ENCODE measurements at places on chromosomes 1 and 21.

DNA sequence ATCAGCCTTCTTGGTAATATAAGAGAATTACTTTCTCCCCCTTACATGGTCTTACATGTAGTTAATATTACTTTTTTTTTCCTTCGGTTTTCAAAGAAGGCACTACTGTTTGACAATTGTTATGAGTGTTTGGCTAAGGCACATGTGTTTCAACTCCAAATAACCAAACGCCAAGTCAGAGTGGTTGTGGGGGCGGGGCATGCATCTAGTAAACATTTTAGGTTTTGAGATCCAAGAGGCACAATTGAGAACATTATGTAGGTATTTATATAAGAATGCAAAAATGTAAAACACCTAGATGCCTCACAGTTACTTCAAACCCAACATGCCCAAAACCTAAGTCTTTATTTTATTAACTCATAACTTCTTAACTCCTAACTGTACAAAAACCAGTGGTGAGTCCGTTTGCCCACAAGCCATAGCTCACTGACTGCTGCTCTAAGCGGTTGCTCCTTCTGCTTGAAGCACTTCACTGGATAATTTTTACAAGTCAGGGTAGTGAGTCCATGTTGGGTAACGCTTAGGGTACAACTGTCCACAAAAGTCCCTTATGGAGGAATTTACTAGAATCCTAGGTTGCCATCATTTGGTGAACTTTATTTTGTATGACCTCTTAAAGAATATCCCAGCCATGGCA, 189.9 kb downstream of the HUNK start:
- no peak for DNase-seq

GRCh38 chr21:32764186-32764585, 7.4 kb downstream of the PAXBP1 start:
- DNase-seq = no peak

- no peak for DNase-seq
Observed at GRCh38 chr21:34670962-34671348, 2.2 kb downstream of the CLIC6 start.

DNA sequence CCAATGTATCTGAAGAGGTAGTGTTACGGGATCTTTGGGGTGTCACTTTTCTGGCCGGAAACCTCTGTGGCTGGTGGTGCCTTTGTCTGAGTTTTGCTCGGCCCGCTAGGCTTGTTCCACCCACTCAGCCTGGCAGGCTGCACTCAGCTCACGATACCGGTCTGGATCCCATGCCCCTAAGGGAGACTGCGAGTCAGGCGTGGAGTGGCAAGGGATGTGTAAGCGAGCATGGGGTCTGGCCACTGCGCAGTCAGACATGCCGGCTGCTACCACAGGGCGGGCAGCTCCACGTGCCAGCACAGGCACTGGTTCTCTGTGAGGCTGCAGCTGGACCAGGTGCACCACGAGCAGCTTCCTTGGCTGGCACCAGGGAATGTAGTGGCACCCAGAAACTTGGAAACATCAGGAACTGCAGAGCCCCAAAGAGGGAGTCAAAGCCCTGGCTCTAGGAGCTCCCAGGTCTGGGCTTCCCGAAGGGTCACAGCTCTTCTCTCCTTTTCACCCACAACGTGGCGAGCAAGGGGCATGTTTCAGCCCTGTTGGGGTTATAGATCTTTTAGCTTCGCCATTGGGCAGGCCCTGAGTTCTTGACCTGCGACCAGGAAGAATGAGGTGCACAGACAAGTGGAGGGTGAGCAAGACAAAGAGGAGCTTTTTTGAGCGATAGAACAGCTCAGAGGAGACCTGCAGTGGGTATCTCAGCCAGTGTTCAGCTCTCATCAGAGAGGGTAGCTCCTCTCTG, 23.8 kb upstream of the LRRC8C start:
- DNase-seq = no peak

- no peak for DNase-seq
Observed at GRCh38 chr1:66351478-66351877, 182.5 kb upstream of the SGIP1 start.

DNA sequence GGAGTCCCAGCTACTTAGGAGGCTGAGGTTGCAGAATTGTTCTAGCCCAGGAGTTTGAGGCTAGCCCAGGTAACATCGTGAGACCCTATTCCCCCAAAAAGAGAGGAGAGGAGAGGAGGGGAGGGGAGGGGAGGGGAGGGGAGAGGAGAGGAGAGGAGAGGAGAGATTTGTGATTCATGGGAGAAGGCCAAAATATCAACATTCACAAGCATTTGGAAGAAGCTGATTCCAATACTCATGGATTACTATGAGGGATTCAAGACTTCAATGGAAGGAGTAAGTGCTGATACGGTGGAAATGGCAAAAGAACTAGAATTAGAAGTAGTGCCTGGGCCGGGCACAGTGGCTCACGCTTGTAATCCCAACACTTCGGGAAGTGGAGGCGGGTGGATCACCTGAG, 187.8 kb downstream of the EIF4G3 start:
- DNase-seq = no peak

DNA sequence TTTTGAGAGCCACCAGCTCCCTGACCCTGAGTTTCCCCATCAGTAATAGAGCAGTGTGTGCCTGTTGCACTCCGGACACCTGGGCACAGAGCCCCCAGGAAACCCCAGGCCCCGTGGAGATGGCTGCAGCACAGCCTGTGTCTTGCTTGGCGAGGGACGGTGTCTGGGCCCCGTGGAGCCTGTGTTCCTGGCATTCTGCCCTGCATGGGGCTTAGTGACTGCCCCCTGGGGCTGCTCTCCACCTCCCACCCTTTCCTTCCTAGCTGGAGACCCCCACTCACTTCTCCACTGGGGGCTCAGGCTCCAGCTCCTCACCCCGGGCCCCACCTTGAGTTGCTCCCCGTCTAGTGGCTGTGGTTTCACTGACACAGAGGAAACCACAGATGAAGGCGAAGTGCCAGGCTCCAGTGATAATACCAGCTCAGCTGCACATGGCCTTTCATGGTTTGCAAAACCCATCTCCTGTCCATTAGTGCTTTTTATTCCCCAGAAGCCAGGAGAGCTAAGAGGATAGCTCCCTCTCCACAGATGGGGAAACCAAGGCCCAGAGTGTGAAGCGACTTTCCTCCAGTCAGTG, 39.4 kb downstream of the DMRTB1 start:
- no peak for DNase-seq

GRCh38 chr1:63898428-63899196, 124.8 kb downstream of the ROR1 start:
- no peak for DNase-seq

DNA sequence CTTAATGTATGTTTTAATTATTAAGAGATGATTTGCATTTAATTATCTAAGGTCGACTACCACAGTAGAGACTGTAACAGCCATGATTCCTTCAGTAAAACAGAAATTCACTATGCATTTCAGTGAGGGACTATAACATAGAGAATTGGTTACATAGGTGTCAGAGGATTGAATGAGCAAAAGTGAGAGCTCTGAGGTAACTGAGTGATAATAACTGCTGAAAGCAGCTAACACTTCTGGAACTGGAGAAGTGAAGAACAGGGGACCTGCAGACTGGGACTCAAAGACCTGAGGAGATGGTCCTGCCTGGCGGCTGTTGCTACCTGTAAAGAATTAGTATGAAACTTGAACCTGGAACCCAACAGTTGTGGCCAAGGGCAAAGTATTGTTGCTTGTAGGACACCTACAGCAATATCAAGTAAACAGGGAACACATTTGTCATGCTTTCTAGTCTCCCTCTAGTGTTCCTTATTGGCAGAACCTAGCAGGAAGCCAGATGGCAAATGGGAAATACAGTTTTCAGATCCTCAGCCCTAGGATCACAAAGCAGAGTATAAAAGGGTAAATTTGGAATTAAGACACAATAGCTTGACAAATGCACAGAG, 110.6 kb downstream of the HS2ST1 start:
- peak; percentile 40 for DNase-seq

- no peak for DNase-seq
Observed at GRCh38 chr1:121517586-121518230, 332.9 kb downstream of the SRGAP2C start.

GRCh38 chr1:155999964-156000363, 20.8 kb downstream of the SSR2 start:
- no peak for DNase-seq

- no peak for DNase-seq
Observed at GRCh38 chr1:24284156-24284471, 35.0 kb upstream of the GRHL3 start.

GRCh38 chr1:111222308-111223125, 5.0 kb upstream of the CHI3L2 start:
- peak; percentile 67 for DNase-seq

- DNase-seq = no peak
Observed at GRCh38 chr1:158989424-158989823, 20.3 kb upstream of the IFI16 start.

GRCh38 chr1:197429372-197429771, 161.3 kb downstream of the CRB1 start:
- DNase-seq = no peak

GRCh38 chr1:226674892-226675714, 64.0 kb downstream of the ITPKB start:
- DNase-seq = no peak

DNA sequence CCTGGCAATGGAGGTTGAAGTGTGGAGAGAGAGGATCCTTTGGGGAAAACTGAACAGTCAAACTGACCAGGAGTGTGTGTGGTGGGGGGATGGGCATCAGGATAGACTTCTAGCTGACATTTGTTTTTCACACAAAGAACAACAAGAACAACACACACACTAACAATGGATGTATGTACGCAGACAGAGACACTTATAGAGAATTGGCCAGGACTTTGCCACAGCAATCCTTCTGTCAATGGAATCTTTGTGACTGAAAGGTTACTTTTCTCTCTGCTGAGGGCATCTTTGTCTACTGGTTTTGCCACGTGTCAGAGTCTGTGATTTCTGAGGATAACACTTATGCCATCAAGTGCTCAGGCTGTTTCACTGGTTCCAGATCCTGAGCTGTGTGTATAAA, 12.4 kb upstream of the FCGR2A start:
- DNase-seq = no peak

DNA sequence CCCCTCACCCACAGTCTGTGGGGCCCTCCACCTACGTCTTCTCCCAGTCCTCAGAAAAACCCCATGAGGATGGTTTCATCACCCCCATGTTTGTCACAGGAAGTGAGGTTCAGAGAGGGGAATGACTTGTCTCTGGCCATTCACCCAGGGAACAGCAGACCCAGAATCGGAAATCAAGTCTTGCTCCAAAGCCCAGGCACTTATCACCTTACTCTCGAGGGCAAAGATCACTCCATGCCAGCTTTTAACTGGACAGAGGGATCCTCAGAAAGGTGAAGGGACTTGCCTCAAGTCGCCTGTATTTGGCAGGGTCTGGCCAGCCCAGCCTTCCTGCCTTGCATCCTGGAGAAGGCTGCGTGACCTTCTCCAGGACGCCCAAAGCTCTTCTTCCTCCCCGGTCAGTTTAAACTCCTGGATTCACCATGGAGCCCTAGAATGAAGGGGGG, 57.9 kb upstream of the SSBP3 start:
- DNase-seq = no peak

DNA sequence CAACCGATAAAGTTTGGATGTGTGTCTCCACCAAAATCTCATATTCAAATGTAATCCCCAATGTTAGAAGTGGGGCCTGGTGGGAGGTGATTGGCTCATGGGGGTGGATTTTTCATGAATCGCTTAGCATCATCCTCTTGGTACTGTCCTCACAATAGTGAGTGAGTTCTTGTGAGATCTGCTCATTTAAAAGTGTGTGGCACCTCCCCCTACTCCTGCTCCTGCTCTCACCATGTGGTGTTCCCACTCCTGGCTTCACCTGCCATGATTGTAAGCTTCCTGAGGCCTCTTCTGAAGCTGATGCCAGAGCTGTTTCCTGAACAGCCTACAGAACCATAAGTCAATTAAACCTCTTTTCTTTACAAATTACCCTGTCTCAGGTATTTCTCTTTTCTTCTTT, 28.2 kb upstream of the PRDX6 start:
- no peak for DNase-seq

- DNase-seq = no peak
Observed at GRCh38 chr1:37174341-37174740, 140.0 kb upstream of the GRIK3 start.

GRCh38 chr1:88980870-88981269, 11.6 kb downstream of the KYAT3 start:
- no peak for DNase-seq

DNA sequence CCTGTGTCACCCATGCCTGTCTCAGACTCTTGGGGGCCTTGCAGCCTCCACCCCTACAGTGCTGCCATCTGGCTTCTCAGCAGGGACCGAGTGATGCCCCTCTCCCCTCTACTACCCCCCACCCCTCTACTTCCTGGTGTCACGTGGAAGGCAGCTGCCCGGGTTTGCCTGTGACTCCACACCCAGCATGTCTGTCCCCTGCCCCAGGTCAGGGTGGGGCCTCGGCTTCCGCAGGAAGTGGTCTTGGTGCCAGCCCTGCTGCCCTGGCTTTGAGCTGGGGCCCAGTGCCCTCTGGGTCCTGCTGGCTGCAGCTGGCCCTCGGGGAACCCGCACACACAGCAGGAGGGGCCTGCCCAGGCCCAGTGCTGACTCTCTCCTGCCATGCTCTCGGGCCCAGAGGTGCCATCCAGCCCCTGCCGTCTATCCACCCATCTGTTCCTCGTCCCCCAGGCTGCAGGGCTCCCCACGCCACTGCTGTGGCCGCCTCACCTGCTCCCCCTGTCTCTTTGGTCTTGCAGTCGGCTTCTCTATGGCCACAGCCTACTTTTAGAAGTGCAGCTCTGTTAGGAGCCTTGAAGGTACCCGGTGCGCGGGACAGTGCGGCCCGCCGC, 24.0 kb downstream of the PLCH2 start:
- peak; percentile 49 for DNase-seq

GRCh38 chr1:66648901-66649595, 103.2 kb upstream of the DYNLT5 start:
- DNase-seq = no peak

- DNase-seq = no peak
Observed at GRCh38 chr1:165549973-165550372, 6.2 kb downstream of the LRRC52 start.

GRCh38 chr1:114331936-114332335, 178.3 kb upstream of the SYT6 start:
- DNase-seq = no peak

- peak; percentile 88 for DNase-seq
Observed at GRCh38 chr1:29230553-29231378, at the start of gene MECR. Gene MECR (minus strand): TSS chr1:29230934. CDS start chr1:29230906, 28 bp downstream.

- DNase-seq = no peak
Observed at GRCh38 chr21:42525676-42526378, 12.2 kb downstream of the SLC37A1 start.

GRCh38 chr1:6686294-6686693, 15.3 kb downstream of the DNAJC11 start:
- no peak for DNase-seq

GRCh38 chr1:154328318-154329151, 3.2 kb downstream of the ATP8B2 start:
- DNase-seq = peak; percentile 44

- DNase-seq = no peak
Observed at GRCh38 chr1:101728029-101728428, 268.7 kb downstream of the OLFM3 start.

All from SW480 (cell line).